ENCODE measurements at places on chromosomes 5 and 9.

DNA sequence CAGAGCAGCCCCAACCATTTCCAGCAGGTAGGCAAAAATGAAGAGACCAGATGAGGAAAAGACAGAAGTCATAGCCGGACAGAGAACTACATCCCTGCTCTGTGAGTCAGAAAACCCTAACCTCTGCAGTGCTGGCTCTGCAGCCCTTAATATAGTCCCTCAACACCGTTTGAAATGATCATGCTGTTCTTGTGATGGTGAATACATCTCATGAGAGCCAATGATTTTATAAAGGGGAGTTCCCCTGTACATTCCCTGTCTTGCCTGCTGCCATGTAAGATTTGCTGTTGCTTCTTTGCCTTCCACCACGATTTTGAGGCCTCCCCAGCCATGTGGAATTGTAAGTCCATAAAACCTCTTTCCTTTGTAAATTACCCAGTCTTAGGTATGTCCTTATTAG is 216.8 kb upstream of the RFX3 start:
- DNase-seq, result no peak

GRCh38 chr5:102545175-102545574 is 46.4 kb upstream of the SLCO6A1 start:
- DNase-seq, result no peak

GRCh38 chr9:5557606-5558587 is 47.6 kb downstream of the PDCD1LG2 start:
- no peak for DNase-seq

DNA sequence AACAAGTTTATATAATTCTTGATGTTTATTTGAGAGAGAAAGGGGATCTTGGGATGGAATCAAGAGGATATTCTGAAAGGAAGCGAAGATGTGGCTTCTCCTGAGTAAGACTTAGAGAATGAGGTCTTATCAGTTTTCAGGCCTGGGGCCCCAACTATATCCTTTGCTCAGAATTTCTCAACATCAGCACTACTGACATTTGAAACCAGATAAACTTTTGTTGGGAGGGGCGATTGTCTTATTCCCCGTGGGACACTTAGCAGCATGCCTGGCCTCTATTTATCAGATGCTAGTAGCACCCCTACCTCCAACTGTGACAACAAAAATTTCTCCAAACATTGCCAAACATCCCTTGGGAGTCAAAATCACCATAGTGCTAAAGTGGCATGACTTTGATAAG is 567.7 kb downstream of the MAT2B start:
- DNase-seq, result no peak
